ENCODE measurements at places on chromosomes 4 and X.
A peak's percentile ranks its signal among the peaks of the same experiment; 100 is the strongest.

DNA sequence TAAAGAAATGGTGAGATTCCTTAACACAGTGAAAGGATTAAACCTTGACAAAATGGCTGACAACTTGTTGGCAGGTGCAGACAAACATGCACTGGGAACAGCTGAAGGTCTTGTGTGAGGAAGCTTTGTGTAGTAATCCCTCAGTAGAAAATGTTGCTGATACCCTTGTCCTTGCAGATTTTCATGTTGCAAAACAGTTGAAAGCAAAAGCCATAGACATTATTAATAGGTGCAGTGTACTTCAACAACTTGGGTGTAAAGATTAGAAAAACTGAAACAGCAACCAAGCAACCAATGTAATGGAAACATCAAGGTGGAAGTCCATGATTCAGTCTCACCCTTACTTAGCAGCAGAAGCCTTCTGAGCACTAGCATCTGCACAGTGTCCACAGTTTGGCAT, 29.8 kb downstream of the UGT2B7 start:
- no peak for DNase-seq

- DNase-seq: no peak
Observed at GRCh38 chr4:147785129-147785528, 53.2 kb downstream of the ARHGAP10 start.

- DNase-seq: peak; percentile 8
Observed at GRCh38 chr4:138938366-138938690, 77.3 kb upstream of the NOCT start.

DNA sequence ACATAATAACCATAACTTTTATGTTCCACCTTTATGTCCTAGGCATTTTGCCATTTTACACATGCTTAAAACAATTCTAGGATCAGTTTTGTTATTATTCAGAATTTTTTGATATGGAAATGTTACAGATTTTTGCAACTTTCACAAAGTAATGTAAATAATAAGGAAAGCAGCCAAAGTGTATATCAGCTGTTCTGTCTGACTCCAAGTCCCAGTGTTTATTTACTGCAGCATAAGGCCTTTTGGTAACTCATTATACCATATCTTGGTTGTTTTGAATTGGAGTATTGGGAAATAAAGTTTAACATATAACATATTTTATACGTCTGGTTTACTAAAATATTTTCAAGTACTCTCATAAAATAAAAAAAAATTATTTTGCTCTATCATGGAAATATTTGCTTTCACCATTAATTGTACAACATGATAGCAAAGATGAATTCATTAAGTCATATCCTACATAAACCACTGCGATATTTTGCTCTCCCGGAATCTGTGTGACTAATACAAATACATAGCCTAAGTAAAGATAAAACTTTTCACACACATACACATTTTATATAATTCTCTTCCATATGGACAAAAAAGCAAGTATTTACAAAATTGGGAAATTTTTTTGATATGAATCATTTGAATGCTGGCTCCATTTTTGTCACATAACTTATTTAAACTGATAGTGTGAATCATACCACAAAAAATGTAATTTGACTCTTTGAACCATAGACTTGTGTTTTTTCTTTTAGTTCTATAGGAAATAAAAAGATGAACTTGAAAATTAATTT, 399.0 kb downstream of the PABPC4L start:
- DNase-seq: no peak

GRCh38 chrX:136112286-136112685, 35.0 kb upstream of the FHL1 start:
- no peak for DNase-seq

- DNase-seq: no peak
Observed at GRCh38 chr4:19791422-19792123, 460.1 kb upstream of the SLIT2 start.

DNA sequence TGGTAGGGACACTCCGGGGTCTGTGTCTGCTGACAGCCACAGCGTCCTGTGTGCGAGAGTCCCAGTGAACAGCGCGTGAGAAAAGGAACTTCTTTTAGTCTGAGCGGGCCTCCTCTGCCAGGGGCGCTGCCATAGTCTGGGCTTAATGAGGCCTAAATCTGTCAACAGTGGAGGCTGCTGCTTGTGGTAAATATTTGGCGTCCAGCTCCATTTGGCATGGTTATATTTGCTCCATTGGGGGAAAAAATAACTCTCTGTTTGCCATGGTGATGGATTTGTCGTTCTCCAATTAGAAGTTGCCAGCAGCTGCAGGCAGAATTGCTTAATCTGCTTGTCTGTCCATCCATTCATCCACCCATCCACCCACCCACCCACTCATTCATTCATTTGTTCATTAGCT, 71.4 kb upstream of the PSAPL1 start:
- DNase-seq: no peak

DNA sequence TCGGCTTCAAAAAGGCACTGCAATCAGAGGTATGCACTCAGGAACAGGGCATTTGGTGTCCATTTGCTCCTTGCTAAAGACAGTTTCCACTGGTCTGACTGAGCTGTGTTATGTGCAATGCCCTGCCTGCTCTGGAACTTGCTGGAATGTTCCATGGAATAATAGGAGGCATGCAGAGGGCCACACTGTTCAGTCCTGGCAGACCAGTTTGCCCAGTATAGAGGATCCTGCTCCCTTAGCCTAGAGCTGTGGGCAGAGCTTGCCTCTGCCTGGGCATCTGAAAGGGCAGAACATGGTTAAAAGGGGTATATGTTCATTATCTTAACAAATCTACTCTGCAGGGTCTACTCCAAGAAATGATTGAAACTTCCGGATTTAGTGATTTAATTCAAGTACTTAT, 27.8 kb upstream of the CD99L2 start:
- DNase-seq: no peak

GRCh38 chr4:113831457-113831856, 69.9 kb upstream of the CAMK2D start:
- no peak for DNase-seq

DNA sequence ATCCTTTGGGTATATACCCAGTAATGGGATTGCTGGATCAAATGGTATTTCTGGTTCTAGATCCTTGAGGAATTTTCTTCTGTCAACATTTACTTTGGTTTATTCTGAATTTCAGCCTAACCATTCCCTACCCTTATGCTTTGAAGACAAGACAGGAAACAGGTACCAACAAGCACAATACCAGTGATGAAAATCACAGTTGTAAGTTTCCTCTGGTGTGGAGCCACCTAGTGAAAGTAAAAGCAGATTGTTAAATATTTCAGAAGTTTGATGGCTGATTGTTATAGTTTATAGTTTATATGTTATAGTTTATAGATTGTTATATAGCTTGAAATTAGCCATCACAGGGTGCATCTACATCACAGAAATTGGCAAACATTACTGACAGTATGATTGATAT, 104.5 kb upstream of the AGA start:
- no peak for DNase-seq

GRCh38 chr4:8639021-8639420, 46.5 kb downstream of the CPZ start:
- no peak for DNase-seq

GRCh38 chrX:35800474-35800873, 2.3 kb downstream of the MAGEB16 start:
- no peak for DNase-seq
